CD4-positive, alpha-beta memory T cell (primary cell): ENCODE measurements at places on chromosomes 4 and X. TPM values are rescaled to one million over a fixed set of nuclear protein-coding genes. Genes with fewer than 3 reads are reported as not detected.

The COL4A5 gene
- total RNA-seq: not detected

The ZCCHC18 gene
- total RNA-seq: 9.5 TPM

The WNK3 gene
- total RNA-seq: 0.64 TPM

The TAF7L gene
- total RNA-seq: not detected

The TCP11X2 gene
- not detected for total RNA-seq

GRCh38 chrX:108537005-108537404, 97.4 kb downstream of the COL4A5 start:
- H3K4me1 ChIP-seq: no peaks in the 10 kb centered on the region
- no peaks in the 10 kb centered on the region for H3K27me3 ChIP-seq
- no peaks in the 10 kb centered on the region for H3K36me3 ChIP-seq
- DNase-seq: no peak

DNA sequence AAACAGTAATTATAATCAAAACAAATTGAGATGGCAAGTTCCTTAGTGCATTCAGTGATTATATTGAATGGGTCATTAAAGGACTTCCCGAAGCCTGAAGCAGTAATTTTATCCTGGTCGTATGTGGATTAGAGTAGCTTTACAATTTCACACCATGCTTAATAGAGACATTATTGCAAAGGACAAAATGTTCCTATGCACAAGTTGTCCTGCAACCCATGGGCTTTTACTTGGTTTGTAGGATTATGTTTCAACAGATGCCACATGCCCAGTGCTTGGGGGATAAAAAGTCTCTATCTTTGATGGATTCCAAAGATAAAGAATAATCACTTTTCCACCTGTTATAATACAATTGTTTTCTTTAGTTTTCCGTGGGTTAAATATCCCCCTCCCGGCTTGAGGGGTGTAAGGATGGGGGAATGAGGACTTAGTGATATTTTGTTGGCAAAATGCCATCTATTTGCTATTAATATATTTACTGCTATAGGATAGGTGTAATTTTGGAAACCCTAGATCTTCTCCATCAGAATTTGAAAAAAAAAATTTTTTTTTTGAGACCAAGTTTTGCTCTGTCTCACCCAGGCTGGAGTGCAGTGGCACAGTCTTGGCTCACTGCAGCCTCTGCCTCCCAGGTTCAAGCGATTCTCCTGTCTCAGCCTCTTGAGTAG, 156.5 kb upstream of the ETNPPL start:
- H3K36me3 ChIP-seq: no peaks in the 10 kb centered on the region
- H3K4me1 ChIP-seq: no peaks in the 10 kb centered on the region
- no peak for DNase-seq
- H3K27ac ChIP-seq: no peak overlapping the region
- H3K27me3 ChIP-seq: no peaks in the 10 kb centered on the region

DNA sequence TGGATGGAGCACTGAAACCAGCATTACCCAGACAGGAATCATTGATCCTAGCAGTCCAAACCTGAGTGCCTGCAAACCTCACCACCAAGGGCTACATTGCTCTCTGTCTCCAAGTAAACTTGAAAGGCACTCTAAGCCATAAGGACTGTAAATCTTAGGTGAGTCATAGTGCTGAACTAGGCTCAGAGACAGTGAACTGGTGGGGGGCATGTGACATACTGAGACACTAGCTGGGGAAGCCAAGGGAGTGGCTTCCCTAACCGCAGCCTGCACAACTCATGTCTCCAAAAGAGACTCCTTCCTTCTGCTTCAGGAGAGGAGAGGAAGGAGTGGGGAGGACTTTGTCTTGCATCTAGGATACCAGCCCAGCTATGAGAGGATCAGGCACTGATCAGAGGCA, 235.5 kb upstream of the ACTRT1 start:
- no peaks in the 10 kb centered on the region for H3K27me3 ChIP-seq
- H3K4me1 ChIP-seq: no peaks in the 10 kb centered on the region
- H3K36me3 ChIP-seq: no peaks in the 10 kb centered on the region

GRCh38 chr4:38889143-38889542, 21.5 kb downstream of the FAM114A1 start:
- no peak overlapping the region for H3K27ac ChIP-seq
- H3K36me3 ChIP-seq: no peaks in the 10 kb centered on the region

- H3K27me3 ChIP-seq: no peaks in the 10 kb centered on the region
- H3K36me3 ChIP-seq: no peaks in the 10 kb centered on the region
- no peak overlapping the region for H3K4me3 ChIP-seq
- no peak overlapping the region for H3K27ac ChIP-seq
- no peak for DNase-seq
Observed at GRCh38 chr4:114615435-114615834, 16.8 kb downstream of the UGT8 start.

GRCh38 chr4:15836362-15836761, 58.2 kb downstream of the CD38 start:
- no peaks in the 10 kb centered on the region for H3K27me3 ChIP-seq
- no peak for DNase-seq
- no peaks in the 10 kb centered on the region for H3K36me3 ChIP-seq
- H3K4me1 ChIP-seq: no peaks in the 10 kb centered on the region
- H3K27ac ChIP-seq: no peak overlapping the region
- H3K4me3 ChIP-seq: no peak overlapping the region
